Stimulated activated CD4-positive, alpha-beta T cell treated with anti-CD3 and anti-CD28 coated beads, Interleukin-15, amount 100 ng/mL, for 1 hour (primary cell): ENCODE measurements at places on chromosomes 5 and 9.

- no peak for DNase-seq
These were observed 153.7 kb upstream of the GPR151 start for GRCh38 chr5:146669656-146670055.

- DNase-seq = no peak
These were observed 69.7 kb downstream of the GPBP1 start for GRCh38 chr5:57243286-57244137.

GRCh38 chr5:27325513-27325912 lies 287.1 kb upstream of the CDH9 start:
- no peak for DNase-seq

DNA sequence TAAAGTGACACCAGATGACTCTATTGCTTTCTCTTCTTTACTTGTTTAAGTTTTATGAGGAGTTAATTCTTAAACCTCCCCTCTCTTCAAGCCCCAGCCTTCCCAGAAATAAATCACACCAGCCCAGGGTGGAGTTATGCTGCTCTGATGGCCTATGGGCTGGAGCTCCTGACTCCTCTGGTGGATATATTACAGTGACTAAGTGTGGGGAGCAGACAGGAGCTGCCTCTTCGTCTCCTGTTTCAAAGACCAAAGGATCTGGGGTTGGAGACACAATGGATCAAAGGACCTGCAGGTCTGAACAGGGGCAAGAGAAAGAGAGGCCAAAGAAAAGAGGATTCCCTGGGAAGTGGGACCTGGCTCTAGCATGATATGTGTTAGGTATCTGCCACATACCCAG lies 312.0 kb upstream of the MSX2 start:
- DNase-seq = no peak

DNA sequence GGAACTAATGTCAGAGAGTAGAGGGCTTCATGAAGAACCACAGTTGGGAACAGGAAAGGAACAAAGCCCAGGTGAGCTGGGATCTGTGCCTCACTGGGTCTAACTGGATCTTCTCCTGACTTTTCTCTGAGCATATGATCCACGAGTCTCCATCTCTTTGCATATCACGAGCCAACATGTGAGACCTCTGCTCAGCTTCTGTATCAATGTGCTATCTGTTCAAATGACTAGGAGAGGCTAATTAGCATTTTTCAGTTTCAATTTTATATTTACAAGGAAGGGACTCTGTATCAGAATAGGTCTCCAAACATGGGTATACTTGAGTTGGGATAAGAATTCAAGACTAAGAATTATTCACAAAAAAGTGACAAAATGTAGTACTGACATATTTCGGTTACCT lies 73.8 kb upstream of the SGCD start:
- DNase-seq = no peak

DNA sequence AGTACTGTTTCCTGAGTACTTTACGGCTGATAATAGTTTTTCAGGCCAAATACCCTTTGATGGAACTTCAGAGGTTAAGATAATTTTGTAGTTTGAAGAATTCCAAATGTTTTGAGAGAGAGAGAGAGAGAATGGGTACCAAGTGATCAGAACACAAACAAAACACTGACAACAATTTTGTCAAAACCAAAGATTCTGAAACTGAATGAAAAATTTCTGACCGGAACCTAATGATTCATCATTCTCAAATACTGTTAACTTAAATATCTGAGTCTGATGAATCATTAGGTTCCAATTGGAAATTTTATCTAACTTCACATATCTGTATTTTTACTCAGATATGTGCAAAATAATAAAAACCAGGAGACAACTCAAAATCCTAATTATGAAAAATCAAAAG lies 4.0 kb downstream of the LMBRD2 start:
- DNase-seq = no peak

DNA sequence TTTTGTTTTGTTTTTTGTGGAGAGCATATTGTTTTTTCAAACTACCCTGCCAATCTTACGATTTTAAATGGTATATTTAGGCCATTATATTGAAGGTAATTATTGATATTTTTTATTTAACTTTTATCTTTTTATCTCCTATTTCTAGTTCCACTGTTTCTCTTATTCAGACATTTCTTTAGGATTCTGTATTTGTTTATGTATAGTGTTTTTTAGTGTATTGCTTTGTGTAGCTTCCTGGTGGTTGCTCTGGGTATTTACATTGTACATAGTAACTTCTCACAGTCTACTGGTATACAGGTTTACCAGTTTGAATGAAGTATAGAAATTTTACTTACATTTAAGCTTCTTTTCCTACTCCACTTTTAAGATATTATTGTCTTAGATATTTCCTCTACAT lies 63.2 kb downstream of the ERCC6L2 start:
- DNase-seq = no peak

DNA sequence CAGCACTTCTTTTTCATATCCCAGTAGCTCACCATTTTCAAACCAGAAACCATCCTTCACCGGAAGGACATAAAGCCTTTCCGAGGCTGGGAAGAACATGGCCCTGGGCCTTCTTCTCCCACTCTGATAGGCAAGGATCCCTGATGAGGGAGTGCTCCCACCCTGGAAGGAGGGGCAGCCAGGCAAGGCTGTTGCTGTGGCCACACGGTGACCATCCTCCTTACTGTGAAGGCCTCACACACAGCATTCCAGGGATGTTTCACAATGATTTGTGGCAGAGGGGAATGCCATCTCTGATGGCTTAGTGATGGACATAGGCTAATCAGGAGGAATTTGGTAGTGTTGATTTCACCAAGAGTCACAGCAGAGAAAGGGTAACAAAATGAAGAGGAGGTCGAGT lies 130.7 kb downstream of the ADAMTS12 start:
- DNase-seq = no peak

DNA sequence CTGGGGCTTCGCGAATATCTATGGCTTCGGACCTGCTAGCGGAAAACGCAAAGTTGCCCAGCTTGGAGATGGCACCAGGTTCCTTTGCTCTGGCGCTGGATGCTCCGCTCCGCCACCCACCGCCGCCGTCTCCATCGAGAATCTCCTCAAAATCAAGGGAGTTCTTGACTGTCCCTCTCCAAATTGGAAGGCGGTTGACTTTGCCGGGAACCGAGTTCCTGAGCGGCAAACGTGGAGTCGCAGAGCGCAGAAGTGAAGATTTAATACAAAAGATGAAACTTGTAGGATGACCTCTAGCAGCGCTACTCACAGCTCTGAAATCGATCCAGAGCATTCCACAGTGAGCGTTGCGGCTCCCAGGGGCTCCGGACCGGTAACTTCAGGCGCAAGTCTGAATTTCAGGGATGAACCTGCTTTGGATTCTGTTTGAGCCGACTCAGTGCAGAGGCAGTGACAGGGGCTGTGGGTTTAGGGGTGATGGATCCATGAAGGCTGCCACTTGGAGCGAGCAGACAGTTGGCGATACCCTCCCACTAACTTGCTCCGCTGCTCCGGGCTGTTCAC lies 1641.5 kb upstream of the C9orf72 start:
- DNase-seq = no peak

DNA sequence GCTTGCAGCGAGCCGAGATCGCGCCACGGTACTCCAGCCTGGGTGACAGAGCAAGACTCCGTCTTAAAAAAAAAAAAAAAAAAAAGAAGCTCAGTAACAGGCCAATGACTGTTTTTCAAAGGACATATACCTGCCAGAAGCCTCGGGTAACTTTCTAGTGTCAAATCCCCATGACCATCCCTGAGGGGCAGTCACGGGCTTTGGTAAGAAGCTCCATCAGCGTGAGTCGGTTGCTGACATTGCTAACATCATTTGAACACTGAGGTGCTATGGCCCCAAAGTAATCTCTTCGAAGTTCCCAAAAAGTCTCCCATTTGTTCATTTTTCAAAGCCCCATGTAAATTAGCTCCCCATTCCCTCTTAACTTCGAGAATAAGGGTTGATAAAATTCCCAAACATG lies 11.6 kb downstream of the NAIP start:
- DNase-seq = no peak

DNA sequence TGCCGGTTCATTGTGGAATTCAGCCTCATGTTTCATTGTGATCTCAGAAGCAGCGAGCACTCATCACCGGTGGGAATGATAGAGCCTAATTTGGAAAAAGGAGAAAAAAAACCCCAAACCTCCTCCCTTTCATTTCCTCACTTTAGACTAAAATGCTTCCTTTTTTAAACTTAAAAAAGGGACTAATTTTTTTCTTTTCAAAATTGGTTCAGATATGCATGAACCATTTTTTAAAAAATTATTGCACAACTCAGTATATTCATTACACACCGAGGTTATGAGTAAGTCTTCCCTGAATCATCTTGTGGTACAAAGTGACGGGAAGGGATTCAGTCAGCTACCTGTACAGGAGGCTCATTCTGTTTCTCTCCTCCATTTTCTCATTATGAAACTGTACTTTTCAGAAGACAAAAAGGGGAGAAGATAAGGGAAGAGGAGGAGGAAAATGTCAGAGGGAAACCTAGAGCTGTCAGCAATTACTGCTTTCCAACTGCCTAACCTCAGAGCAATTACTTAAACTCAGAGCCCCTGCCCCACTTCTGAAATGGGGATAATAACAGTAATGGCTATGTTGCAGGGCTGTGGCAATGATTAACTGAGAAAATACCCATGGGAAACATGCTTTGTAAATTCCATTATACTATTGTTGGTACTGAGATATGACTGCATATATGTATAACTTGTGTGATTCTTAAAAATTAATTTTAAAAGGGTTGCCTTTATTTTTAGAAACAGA lies 24.0 kb downstream of the GALNT10 start:
- no peak for DNase-seq

DNA sequence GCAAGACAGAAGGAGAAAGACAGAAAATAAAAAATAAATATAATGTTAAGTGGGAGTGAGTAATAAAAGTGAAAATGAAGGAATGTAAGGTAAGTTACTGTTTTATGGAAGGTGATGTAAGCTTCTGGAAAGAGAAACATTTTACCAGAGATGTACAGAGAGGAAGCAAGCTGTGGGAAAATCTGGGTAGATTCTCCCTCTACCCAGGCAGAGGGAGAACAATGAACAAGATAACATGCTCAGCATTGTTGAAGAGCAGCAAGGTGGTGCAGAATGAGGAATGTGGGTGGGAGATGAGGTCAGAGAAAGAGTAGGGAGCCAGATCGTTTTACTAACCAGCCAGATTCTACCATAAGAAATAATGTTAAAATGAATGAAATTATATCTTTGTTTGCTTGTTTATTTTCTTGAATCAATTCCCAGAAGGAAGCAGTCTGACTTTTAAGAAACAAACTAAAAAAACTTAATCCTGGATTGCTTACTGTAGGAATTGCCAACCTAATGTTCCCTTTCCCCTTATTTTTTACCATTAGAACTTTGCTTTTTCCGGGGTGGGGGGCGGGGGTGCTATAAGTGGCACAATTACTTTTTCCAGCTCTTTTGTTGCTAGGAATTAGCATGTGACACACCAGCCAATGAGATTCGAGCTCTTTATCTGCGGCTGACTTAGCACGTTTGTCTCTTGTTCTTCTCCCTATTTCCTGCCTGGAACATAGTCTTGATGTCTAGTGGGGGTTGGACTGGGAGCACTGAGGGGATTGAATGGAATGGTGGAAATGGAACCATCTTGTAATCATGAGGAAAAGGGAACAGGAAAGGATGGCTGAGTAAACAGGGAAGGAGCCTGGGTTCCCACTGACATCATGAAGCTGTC lies 356.7 kb downstream of the TMEM167A start:
- DNase-seq = no peak

- DNase-seq = no peak
These were observed 202.4 kb downstream of the GLIS3 start for GRCh38 chr9:4097515-4097914.
